Amygdala (tissue), 56 donors: ENCODE measurements at places on chromosomes 12 and 14.
A peak's percentile ranks its signal among the peaks of the same experiment; 100 is the strongest.

GRCh38 chr12:131232036-131232435, 278.3 kb downstream of the ADGRD1 start:
- no peak for DNase-seq

DNA sequence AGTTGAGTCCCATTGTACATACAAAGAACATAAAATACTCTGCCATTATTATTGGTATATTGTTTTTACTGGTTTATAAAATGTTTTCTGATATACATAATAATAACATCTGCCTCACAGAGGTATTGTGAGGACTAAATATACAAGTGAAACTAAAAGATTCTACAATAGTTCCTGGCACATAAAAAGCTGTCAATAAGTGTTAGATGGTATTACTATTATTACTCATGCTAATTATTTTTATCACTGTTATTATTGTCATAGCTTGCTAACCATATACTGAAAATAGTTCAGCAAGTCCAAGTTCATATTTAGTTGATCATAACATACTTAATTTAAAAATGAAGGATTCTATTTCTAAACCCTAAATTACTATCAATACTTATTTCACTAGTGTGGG, 34.4 kb downstream of the BTG1 start:
- no peak for DNase-seq

- no peak for DNase-seq
Measured at GRCh38 chr12:103441437-103442181, 54.2 kb downstream of the C12orf42 start.

- DNase-seq: peak; percentile 52
Measured at GRCh38 chr14:35046751-35047536, 872 bp downstream of the FAM177A1 start.

- DNase-seq: no peak
Measured at GRCh38 chr12:105067511-105068031, 16.7 kb downstream of the ALDH1L2 start.

DNA sequence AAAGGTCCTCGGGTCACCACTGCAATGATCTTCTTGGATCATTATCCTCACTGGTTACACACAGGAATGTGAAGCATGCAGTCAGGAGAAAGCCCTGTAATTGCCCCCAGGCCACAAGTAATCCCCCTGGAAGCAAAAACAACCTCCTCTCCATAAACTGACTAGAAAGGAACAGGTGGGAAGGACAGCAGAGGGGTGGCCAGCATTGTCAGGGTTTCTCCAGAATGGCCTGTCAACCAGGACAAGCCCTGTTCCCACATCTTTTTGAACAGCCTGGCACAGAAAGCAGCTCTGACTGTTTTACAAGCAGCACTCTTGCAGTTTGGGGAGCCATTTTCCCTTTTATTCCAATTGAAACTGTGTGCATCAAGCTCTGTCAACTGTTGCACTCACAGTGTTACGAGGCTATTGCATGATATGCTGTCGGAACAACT, 36.1 kb downstream of the TMCC3 start:
- no peak for DNase-seq

- no peak for DNase-seq
Measured at GRCh38 chr12:31861360-31861759, 97.9 kb upstream of the RESF1 start.

GRCh38 chr12:114441039-114441383, 35.1 kb upstream of the TBX5 start:
- DNase-seq: no peak

GRCh38 chr14:32090686-32091085, 13.6 kb downstream of the ARHGAP5 start:
- no peak for DNase-seq

DNA sequence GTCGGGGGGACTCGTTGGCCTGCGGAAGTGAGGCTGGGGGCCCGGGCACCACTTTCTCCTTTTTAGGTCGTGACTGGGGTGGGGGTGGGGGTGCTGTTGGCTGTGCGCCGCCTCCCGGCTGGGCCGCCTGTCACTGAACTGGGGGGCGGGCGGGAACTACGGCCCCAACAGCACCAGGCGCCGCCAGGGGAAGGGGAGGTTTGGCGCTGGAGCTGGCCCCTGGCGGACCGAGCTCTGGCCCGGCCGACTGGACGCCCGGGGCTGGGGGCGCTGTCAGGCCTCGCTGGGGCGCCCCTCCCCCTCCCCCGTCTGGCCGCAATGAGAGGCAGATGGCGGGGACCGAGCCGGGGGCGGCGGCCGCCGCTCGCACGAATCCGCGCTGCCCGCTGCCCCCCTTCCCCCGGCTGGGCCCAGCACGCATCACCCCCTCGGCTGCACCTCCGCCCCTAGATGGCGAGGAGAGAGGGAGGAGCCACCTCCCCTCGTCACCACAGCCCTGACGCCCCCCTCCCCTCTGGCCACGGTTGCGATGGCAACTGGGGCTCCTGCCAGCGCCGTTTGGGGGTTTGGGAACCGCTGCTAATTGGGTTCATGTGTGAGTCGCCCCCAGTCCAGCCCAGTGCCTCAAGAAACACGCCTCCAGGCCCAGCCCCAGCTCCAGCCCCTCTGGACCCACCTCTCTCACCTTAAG, 723 bp downstream of the NFATC4 start:
- no peak for DNase-seq

DNA sequence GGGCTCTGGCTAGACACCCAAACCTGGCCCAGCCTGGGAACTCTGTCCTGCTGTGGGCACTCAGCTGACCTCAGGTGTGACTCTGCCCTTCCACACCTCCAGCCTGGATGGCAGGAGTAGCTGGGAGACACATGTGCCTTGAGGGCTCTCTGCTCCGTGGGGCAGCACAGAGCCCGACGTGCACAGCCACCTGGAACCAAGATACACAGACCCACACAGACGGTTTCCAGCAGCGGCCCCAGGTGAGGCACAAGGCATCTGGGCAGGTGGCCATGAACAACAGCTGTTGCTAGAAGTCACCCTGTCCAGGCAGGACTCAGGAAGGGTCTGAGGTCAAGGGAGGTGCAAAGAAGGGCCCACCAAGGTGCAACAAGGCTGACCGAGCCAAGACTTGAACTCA, 5.9 kb downstream of the DEGS2 start:
- no peak for DNase-seq

DNA sequence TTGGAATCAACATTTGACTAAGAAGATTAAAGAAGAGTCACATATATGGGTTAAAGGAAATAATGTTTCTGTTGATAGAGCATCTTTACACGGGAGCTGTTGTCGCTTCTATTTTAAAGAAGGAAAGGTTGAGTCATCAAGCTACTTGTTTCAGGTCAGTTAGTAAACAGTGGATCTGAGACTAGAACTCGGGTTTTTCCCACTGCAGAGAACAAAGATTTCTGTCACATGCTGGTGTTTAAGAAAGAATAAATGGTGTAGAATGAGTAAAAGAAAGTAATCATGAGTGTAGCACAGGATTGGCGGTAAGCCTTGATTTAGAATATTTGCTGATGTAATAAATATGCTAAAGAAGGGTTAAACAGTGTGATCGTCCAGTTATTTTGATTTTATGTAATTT, 455.5 kb downstream of the AEBP2 start:
- no peak for DNase-seq

DNA sequence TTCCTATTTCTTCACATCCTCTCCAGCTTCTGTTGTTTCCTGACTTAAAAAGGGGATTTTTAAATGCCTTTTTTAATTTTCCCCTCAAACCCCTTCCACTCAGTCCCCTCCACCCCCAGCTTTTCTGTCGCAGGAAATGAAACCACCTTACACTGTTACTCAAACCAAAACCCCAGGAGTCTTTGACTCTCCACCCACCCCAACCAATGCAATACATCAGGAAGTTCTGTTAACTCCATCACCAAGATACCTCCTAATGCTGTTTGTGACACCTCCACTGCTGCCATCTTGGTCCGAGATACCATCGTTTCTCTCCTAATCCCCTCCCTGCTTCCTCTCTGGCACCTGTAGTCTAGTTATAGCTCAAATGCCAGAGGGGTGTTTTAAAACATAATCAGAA, 25.4 kb upstream of the CPM start:
- no peak for DNase-seq

- no peak for DNase-seq
Measured at GRCh38 chr12:5267603-5268423, 164.1 kb upstream of the NTF3 start.

- no peak for DNase-seq
Measured at GRCh38 chr12:105548626-105549025, 218.1 kb downstream of the C12orf75 start.

DNA sequence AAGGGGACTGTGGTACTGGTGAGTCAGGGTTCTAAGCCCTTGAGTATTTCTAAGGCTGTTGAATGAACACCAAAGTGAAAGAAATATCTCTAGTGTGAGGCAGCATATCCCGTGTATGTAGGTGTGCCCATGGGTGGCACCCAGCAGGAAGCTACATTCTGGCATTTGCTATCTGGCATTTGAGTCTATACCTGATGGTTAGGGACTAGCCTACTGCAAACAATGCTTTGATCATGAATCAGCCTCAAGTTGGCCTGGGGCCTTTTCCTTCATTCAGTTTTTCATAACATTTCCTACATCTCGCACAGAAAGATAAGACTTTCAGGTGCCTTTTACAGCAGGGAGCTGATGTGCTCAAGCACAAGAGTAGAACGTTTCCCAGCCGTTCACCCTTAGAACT, 85.7 kb upstream of the E2F7 start:
- DNase-seq: no peak

DNA sequence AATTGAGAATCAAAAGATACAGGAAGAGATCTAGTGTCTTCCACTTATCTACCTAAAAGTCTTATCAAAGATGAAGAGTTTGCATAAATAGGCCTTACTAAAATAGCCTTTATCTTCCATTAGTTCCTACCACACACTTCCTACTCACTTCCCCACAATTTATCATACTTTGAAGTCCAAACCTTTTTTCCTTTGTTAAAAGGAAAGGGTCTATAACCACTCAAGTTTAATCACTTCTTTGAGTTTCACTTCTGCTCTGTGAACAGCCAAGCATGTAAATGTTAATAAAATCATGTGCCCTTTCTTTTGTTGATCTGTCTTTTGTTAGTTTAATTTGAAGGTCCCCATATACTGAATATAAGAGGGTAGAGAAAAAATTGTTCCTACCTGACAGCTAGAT, 114.5 kb downstream of the PHLDA1 start:
- DNase-seq: no peak

DNA sequence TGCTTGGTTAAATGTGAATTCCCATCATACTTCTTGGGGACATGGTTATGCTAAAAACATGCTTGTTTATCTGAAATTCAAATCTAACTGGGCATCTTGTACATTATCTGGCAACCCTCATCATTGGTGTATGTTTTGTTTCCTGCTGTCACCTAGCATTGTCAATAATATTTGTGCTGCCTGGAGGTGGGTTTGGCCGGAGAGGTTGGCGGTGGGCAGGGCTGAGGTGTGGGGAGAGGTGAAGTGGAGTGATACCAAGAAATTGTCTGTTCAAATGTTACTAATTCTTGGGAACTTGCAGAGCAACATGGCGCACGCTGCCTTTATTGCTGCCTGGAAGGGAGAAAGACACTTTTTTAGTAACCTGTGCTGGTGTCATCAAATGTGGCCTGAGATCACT, 280.5 kb downstream of the VRK1 start:
- DNase-seq: no peak

GRCh38 chr12:27366621-27367020, 34.0 kb downstream of the BMAL2 start:
- no peak for DNase-seq

DNA sequence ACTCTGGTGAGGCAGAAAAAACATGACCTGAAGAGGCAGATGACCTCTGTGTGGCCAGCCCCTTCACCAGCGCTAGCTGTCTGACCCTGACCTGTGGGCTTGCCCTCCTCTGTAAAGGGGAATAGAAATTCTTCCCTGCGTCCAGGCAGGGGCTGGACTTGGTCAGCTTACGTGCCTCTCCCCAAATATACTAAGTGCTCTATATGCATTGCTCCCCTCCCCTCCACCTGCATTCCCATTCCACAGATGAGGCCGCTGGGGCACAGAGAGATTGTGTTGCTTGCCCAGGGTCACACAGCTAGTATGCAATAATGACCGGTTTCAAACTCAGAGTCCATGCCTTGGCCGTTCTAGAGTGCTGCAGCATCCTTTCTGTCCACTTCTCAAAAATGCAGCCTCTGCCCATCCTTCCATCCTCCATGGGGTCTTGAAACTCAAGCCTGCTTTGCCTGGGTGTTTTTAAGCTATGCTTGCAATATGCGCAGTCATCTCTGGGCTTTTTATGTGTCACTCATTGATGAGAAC, 303.9 kb downstream of the CACNA1C start:
- DNase-seq: no peak

DNA sequence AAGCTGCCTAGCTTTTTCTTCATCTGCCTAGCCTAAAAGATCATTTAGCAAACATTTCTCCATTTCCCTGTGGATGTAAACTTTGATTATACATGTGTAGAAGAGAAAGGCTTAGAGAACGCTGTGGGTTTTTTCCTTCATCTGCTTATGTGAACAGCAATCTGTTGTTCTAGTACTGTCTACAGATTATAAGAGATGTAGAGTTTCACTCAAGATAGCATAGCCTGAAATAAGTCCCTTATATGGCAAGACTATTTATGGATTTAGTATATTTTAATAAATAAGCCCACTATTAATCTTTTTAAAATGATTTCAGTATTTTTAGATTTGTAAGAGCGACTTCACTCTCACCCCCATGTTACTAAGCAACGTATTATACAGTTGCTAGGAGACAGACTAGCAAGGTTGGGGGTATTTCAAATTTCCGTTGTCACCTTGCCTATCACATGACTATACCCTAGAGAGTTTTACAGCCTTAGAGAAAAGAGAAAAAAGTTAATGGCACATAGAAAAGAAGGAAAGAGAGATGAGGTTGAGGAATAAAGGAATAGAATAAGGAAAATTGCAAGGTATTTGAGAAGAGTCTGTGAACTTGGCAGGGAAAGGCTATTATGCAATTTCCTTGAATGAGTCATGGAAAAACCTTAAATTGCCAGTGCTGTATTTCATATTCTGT, 12.2 kb upstream of the TUBA1A start:
- no peak for DNase-seq

DNA sequence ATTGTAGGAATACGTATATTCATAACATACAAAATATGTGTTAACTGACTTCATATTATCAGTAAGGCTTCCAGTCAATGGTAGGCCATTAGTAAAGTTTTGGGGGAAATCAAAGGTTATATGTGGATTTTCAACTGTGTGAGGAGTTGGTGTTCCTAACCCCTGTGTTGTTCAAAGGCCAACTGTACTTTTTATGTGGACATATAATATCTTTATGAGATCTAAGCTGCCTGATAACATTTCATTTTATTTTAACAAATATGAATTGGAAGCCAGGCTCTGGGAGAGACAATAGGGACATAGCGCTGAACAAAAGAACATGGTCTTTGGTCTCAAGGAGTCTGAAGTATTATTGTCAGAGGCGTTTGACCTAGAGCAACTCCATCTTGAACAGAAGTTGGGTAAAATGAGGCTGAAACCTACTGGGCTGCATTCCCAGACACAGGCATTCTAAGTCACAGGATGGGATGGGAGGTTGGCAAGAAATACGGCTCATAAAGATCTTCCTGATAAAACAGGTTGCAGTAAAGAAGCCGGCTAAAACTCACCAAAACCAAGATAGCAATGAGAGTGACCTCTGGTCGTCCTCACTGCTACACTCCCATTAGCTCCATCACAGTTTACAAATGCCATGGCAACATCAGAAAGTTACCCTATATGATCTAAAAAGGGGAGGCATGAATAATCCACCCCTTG, 147.2 kb downstream of the KSR2 start:
- no peak for DNase-seq

GRCh38 chr14:61524211-61524806, 171.0 kb upstream of the HIF1A start:
- DNase-seq: no peak

GRCh38 chr12:51846911-51847642, 1.4 kb downstream of the FIGNL2 start:
- DNase-seq: peak; percentile 8

GRCh38 chr14:72488514-72488913, 405.4 kb downstream of the DPF3 start:
- no peak for DNase-seq
